ENCODE measurements at places on chromosomes 11 and 22. TPM values are rescaled to one million over a fixed set of nuclear protein-coding genes. Genes with fewer than 3 reads are reported as not detected.

DNA sequence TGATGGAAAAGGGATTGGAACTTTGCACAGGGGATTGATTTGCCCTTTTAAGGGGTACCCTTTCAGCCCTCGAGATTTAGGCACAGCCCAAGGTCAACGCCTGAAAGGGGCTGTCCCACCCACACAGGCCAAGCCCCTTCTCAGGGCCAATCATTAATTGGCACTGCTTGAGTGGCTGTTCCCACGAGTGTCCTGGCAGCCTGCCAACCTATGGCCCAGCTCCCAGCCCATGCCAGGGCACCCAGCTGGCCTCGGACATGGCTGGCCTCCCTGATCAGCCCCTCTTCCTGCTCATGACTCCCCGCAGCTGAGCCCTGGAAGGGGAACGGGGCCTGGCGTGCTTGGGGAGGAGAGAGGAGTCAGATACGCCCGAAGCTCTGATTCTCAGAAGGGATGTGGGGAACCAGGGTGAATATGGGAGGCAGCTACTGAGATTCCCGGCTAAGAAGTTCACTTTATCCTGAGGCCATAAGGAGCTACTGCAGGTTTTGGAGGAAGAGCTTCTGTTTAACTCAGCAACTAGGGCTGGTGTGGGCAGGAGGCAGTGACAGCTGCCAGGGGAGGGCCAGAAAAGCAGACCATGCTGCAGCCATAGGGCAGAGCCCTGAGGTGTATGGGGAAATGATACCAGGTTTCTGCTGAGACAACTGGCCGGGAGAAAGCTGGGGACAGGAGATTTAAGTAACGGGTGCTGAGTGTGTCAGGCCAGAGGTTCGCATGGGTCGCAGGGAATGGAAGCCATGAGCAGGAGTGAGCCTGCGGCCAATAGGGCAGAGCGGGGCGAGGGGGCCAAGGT, 30.0 kb downstream of the WNT7B start:
- no peak for DNase-seq

- DNase-seq, result no peak
Measured at GRCh38 chr11:118533769-118534729, 3.1 kb downstream of the TMEM25 start.

- DNase-seq, result peak; percentile 49
Measured at GRCh38 chr11:18721561-18722292, 4.3 kb downstream of the IGSF22 start.

DNA sequence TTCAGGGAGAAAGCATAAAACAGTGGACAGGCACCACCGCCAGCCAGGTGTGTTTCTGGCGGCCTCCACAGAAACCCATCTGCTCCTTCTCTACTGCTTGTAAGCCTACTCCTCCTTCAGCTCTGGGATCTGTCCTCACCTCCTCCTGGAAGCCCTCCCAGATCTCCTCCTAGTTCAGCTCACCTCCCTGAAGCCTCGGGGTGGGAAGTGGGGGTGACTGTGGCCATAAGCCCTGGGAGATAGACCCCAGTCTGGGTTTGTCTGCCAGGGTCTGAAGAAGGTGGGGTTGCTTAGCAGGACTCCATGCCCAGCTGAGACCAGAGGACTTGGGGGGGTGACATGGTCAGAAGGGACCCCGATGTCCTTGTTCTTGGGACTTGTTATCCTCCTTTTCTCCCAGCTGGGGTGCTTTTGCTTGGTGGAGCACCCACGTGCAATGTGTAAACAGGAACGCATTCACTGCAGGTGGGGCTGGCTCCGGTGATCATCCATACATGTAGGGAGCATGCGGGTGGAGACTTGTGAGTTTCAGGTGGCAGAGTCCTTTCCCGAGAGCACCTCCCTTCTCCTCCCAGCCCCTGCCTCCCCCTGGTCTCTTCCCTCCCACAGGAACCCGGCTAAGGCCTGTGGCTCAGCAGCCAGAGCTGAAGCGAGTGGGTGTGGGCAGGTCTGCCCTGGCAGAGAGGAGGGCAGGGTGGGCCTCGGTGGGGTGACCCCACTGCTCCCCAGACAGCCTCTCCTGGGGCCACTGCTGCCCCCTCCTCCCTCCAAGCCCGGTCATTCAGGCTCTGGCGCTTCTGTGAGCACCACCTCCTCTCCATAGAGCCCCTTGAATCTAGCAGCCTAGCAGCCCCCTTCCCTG, 25.9 kb downstream of the MRGPRG start:
- DNase-seq, result no peak

DNA sequence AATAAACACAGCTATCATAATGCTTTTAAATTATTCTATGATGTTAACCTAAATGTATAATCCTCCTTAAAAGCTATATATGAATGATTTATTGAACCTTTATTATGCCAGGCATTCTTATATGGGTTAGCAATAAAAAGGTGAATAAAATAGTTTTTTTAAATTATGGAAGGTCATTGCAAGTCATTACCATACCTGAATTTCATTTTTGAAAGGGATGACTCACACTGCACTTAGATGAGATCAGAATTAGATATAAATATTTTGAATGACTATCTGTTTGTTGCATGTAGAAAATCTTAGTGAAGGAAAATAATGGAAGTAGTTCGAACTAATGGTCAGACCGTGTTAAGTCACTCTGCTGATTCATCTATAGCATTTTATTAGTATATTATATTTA, 822.3 kb downstream of the LUZP2 start:
- no peak for DNase-seq

DNA sequence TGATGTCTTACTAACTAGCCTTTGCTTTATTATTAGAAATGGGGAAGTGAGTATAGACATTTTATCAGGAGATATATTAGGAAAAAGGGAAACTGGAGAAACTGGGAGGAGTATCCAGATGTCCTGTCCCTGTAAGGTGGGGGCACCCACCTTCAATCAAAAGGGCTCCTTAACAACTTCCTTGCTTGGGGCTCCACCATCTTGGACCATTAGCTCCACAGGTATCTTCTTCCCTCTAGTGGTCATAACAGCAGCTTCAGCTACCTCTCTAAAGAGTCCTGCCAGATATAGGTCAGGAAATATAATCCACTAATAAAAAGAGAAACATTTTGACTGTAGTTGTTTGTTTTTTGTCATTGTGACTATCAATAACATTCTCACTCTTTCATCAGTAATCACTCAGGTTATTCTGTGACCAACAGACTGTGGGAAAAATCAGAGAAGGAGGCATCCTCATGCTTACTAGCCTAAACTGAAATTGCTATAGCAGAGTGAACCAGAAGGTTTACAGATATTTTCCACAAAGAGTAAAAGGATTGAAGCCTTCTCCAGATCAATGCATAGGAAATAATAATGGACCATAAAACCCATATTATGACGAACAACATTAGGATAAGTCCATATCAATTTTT, 10.4 kb downstream of the OR51B4 start:
- no peak for DNase-seq

CARD10 gene
- 0.13 TPM for total RNA-seq

HPX gene
- total RNA-seq, result not detected

GRCh38 chr22:41598081-41598480, 8.4 kb upstream of the PMM1 start:
- DNase-seq, result no peak

RFPL2 gene
- 0.40 TPM for total RNA-seq

DNA sequence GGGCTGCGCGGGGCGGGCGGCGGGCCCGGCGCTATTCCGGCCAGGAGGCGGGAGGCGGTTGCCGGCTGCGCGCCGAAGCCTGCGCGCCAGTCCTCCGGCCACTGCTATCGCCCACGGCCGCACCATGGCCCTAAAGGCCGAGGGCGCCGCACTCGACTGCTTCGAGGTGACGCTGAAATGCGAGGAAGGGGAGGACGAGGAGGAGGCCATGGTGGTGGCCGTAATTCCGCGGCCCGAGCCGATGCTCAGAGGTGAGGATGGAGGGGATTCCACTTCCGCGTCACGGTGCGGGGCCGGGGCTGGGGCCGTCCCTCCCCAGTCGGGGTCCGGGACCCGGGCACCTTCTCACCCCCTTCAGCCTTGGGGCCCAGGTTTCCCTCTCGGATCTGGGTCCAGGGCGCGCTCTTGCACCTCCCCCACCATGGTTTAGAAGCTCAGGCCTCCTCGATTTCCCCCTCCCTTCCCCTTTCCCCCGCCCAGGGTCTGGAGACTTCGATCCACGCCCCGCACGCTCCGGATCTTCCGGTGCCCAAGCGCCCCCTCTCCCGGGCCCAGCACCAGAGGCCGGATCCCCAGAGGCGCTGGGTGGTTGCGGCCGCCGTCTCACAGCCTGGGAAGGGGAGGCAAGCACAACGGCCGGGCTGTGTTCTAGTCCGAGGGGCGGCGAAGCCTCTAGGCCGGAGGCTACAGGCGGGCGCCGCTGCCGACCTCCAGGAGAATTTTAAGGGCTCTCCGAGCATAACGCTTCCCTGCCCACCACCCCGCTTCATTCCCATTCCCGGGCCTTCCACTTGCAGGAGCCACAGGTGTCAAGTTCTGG, 517 bp downstream of the SPINDOC start:
- DNase-seq, result peak; percentile 63

DNA sequence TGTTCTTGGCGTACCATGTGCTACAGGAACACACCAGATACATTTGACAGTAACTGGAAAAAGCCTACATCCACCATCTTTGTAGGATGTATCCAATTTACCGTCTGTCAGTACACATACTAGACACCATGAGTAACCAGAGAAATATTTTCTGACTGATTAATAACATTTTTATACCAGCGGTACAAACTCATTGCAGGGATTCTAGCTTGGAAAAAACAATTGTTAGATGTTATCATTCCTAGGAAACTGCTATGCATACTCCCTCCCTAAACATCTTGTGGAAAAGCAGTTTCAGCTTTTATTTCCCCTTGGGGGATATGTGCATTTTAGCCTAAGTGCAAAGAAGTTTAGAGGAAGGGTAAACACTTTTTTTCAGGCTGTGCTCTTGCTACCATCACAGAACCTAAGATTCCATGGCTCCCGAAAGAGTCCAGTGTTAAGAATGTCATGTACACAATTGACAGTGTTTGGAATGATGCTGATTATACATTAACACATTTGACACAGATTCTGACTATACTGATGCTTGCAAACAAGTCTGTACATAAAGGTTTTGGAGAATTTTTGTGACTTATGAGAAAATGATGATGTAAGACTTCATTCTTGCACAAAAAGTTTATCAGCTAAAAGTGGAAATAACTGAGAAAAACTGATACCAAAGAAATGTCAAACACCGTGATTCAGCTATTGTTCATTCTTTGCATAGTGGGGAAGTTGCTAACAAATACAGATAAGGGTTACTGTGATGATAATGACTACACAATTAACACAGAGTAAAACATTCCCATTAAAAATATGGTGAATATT, 23.7 kb downstream of the NCF4 start:
- DNase-seq, result no peak

TPBGL gene
- 0.35 TPM for total RNA-seq

TEAD1 gene
- 0.18 TPM for total RNA-seq

DNA sequence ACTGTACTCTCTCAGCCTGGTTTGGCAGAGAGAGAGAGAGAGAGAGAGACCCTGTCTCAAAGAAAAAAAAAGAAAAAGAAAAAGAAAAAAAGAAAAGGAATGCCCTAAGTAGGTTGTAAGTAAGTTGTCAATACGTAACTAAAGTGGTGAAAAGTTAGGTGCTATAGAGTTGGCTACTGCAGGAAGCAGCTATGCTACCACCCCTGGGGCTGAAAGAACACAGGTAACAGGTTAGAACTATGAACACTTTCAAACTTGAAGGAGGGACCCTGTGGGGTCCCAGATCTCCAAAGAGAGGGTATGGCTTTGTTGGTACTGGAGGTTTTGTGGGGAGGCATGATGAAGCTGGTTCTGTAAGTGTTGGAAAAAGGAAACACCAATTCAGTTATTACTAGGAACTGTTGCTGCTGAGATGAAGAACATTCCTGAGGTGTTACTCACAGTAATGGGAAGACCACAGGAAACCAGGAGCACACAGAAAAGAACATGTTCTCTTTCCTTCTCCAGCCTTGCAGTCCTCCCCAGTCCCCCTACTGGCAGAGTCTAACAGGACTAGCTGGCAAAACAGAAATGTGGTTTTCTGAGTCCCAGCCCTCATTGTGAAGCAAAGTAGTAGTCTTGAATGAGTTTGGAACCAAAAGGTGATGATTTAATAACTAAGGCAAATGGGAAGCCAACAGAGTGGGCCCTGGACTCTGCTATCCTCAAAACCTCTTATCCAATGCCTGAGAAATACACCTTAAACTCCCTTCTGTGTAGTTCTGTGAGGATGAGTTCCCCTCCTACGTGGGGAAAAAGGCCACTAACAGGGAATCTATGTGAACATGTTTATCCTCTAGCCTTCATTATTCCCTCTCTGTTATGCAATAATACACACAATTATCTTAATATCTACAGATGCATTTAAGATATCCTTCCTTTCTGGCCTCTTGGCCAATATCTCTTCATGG, 427.0 kb upstream of the DDI1 start:
- no peak for DNase-seq

CRYBB3 gene
- total RNA-seq, result 0.79 TPM

DNA sequence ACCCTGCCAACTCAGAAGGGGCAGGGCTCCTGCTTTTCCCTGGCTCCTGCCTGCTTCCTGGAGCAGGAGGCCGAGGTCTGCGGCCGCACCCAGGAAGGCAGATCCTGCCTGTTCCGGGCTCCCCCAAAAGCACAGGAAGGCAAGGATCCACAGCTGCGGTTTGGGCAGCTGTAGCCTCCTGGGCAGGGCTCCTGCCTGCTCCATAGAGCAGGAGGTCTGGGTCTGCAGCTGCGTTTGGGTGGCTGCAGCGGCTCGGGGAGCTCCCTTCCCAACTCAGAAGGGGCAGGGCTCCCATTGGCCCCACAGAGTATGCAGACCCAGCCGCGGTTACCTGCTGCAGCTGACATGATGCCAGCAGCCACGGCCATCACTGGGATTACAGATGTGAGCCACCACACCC, 5.5 kb downstream of the UPK2 start:
- no peak for DNase-seq

- DNase-seq, result no peak
Measured at GRCh38 chr22:19523240-19524169, 705 bp downstream of the CLDN5 start.
